Activated effector memory CD4-positive, alpha-beta T cell treated with anti-CD3 and anti-CD28 coated beads, Interleukin-2, amount 50 U/mL, for 16 hours (primary cell): ENCODE measurements at places on chromosomes 6 and 20.

DNA sequence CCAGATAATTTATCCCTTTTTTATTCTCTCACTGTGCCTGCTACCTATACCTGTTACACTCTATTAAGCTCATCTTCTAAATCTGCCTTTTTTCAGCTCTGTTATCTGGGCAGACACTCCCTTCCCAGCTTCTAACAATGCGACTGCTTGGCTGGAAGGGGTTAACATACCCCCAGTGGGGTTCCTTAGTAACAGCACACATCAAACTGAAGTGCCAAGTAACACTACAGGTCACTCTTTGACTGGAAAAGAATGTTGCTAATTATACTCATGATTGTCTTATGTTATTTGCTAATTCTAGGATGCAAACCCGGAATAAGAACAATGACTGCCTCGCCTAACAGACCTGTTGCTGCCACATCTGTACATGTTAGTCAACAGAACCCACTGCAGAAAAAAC is 203.5 kb downstream of the EPM2A start:
- DNase-seq: no peak

GRCh38 chr6:52305411-52305810 is 20.9 kb upstream of the MCM3 start:
- DNase-seq: no peak

GRCh38 chr6:82145926-82146452 is 101.6 kb downstream of the IBTK start:
- DNase-seq: no peak

- DNase-seq: no peak
Observed at GRCh38 chr6:16754876-16755275, 6.4 kb downstream of the ATXN1 start.

- DNase-seq: no peak
Observed at GRCh38 chr6:142684371-142684770, 260.6 kb downstream of the HIVEP2 start.

- DNase-seq: no peak
Observed at GRCh38 chr6:11025921-11026635, 18.0 kb downstream of the ELOVL2 start.

- no peak for DNase-seq
Observed at GRCh38 chr6:151443454-151443853, 8.5 kb downstream of the RMND1 start.

GRCh38 chr20:32385541-32385940 is 27.4 kb downstream of the ASXL1 start:
- no peak for DNase-seq

- DNase-seq: no peak
Observed at GRCh38 chr6:155936551-155936950, 480.9 kb upstream of the NOX3 start.

- DNase-seq: no peak
Observed at GRCh38 chr20:37502654-37503053, 18.4 kb upstream of the NNAT start.

DNA sequence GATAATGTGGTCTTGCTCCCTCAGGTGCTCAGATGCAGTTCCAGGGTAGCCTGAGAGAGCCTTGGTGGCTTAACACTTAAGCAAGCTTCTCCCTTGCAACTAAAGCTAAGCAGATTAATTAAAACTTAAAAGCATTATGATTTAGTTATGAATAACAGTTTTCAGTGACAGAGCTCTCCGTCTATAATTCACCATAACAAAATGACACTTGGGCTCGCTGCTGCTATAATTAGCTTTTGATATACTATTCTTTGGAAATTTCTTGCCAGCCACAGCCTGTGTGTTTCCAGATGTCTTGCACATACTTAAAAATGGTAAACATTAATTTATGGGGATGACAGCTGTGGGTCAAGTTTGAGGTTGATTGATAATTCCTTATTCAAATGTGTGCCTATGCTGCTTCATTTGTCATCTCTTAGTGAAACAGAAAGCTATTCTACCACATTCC is 380.5 kb downstream of the TFAP2B start:
- no peak for DNase-seq

DNA sequence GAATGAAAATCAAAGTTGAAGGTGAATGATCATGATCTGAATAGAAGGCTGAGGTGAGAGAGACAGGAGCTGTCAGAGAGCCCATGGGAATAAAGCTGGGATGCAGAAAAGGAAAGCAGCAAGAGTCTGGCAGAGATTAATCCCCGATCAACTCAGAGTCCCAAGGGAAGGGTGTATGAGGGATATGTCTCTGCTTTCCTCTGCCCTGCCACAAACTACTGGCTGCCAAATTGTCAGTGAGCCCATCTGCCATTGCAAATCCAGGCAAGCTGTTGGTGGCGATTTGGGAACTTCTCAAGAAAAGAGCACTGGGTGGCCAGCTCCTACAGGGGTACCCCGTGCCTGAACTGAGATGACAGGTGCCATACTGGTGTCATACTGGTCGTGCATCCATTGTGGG is 705.5 kb upstream of the MAN1A1 start:
- peak; percentile 46 for DNase-seq

DNA sequence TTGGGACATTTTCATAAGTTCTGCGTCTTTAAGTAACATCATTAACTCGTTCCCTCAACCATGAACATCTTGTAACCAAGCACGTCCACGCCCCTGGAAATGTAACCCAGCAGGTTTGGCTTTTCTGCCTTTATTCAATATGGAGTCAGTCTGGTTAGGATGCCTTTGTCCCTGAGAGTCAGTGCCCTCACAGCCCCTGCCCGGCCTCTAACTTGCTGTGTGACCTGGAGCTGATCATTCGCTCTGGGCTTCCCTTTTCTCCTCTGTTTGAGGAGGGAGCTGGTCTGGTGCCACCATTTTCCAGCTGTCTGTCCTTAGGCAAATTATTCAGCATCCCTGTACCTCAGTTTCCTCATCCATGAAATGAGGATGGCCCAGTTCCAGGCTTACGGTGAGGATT is 26.5 kb upstream of the ANGPT4 start:
- DNase-seq: no peak

DNA sequence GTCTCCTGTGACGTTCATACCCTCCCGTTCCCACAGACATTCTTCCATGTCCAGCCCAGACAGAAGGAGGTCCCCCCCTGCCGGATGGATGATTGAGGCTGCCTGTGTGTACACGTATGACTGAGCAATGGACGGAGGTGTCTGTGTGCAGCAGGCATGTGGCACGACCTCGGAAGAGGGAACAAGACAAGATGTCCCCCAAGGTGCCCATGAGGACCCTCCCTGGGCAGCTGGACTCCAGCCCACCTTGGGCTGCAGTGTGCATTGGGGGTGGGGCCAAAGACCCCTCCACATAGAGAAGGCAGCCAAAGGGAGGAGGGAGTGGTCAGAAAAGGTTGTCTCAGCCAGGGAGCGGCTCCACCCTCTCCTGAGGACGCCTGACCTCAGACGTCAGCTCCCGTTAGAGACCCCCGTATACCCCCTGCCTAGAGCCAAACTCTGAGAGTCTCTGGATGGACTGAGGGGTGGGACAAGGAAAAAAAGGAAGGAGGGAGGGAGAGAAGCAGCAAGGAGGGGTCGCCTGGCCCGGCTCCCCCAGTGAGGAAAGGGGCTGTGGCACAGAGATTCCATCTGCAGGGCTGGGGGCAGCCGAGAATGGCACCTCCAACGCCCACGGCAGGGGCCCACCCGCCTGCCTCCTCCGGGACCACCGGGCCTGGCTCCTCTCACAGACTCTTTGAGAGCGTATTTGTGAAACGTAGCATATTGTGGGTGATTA is 92.9 kb upstream of the BHLHE23 start:
- peak; percentile 44 for DNase-seq

GRCh38 chr6:30000156-30000791 is 57.9 kb downstream of the HLA-A start:
- DNase-seq: no peak

- no peak for DNase-seq
Observed at GRCh38 chr20:52874241-52874640, 97.9 kb upstream of the TSHZ2 start.

- no peak for DNase-seq
Observed at GRCh38 chr6:70700922-70701876, 33.5 kb downstream of the SMAP1 start.

DNA sequence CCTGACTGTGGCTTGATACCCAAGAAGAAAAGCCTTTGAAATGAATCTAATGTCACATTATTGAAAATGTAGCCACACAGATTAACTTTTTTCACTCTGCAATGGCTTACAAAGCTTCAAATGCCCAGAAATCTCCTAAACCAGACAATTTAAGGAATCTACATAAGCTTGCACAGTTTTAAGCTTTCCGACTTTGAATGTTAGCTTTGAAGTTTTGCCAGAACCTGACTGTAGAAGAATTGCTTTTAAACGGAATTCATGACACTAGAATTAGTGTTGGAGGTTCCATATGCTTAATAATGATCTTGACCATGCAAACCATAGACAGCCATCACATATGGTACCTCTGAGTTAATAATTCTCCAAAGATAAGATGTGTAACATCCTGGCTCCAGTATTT is 798.5 kb upstream of the EPHA7 start:
- no peak for DNase-seq

- DNase-seq: no peak
Observed at GRCh38 chr6:87618531-87618930, 28.6 kb downstream of the ORC3 start.

GRCh38 chr20:59392736-59393135 is 92.3 kb downstream of the EDN3 start:
- DNase-seq: no peak

- DNase-seq: no peak
Observed at GRCh38 chr20:43191946-43192863, 2.5 kb upstream of the PTPRT start.

DNA sequence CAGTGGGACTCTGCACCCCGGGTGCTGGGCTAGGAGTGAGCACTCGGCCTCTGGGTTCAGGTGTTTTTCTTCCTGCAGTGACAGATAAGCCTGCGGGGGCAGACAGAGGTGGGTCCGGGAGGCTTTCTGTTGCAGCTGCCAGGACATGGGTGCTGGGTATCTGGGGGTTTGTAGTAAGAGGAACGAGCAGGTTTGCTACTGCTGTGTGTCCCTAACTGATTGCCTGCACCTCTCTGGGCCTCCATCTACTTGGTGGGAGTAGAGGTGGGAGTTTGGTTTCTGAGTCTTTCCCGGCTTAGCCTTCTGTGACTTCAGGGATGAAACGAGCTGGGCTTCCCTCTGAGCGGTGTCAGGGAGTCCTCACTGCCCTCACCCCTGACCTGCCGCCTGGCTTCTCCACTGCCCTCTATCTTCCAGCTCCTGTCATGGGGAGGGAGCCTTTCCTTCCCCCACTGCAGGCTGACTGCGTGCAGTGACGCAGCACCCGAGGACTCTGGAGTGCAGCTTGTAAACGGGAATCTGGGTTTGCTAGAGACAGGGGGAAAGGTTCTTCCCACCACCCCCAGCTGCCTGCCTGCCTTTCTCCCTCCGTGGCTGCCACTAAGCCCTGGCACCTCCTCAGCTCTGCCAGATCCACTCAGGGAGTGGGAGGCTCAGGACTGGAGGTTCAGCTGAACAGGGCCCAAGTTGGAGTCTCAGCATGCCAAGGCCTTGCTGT is 6.7 kb downstream of the DLGAP4 start:
- DNase-seq: no peak

- DNase-seq: no peak
Observed at GRCh38 chr20:39698752-39699151, 736.6 kb downstream of the DHX35 start.

DNA sequence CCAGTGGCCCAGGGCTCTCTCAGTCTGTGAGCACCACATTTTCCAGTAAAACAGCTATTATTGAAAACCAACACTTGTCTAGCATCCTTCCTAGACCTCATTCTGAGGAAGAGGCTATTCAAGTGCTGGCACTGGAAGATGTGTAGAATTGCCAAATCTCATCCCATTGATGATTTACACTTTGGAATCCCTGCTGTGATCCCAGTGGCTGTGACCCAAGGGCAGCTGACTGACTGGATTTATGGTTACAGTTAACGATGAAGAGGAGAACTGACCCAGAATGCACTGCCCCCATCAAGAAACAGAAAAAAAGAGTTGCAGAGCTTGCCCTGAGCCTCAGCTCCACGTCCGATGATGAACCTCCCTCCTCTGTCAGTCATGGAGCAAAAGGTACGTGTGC is 2.4 kb downstream of the CMTR1 start:
- no peak for DNase-seq

DNA sequence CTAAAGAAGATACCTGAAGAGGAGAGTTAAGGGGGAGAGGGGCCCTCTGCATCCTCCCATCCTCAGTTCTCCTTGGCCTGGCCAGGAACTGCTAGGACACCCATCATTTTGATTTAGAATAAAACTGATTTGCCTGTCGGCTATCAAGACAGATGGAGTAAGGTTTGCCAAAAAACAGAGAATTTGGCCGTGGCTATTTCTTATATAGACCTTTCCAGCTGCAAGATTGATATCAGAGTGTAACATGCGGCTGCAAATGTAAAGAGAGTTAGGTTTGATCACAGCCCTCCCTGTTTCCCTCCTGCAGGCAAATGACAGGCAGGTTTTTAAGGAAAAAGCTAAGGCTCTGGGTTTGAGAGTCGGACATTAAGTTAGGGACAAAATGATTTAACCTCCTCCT is 226.6 kb upstream of the TAB2 start:
- DNase-seq: no peak

DNA sequence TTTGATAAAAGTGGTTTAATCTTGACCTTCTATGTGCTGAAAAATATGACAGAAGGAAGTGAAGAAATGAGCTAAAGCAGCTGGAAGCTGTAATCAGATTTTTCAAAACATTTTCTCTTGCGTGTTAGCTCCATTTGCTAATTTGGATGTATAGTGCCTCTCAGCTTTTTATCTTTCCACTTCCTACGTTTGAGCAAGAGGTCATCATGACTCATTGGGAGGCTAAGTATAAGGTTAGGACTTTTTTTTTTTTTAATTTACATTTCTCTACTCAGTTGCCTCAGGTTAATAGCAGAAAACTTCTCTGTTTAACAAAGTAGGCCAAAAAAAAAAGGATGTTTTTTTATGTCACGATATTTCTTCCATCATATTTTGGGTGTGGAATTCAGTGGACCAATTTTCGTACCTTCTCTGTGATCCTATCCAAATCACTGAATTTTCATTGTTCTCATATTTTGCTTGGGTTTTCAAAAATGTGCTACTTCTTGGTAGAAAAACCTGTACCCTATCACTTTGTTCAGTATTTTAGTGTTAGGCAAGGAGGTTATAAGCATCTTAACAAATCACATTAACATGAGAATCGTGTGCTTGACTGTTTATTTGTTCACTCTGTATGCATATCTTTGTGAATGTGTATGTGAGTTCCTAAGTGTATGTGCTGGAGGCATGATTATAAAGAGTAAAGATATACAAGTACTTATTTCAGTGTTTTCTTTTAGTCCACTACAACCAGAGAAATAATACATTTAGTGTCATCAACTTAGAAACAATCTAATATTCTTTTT is 1028.3 kb upstream of the EYS start:
- DNase-seq: no peak

DNA sequence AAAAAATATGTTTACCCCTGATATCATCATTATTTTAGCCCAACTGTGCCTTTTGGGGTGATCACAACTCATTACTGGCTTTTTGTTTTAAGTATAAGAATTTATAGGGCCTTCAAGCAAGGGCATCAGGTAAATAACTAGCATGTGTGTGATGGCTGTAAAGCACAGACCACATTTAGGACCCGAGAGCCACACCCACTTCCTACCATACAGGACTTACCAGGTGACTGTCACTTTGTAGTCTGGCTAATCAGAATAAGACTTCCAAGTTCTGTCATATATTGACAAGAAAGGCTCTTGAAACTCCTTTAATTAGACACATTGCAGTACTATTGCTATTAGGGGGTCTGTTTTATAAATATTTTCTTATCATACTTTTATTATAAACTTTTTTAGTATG is 31.1 kb downstream of the TMEM242 start:
- no peak for DNase-seq

- DNase-seq: no peak
Observed at GRCh38 chr6:70954750-70955149, 2.1 kb downstream of the B3GAT2 start.
